ENCODE measurements at places on chromosomes 4 and X.

- no peak for DNase-seq
These were observed 22.6 kb upstream of the CLCN4 start for GRCh38 chrX:10133980-10134676.

GRCh38 chr4:113450295-113451080 is 311.1 kb downstream of the CAMK2D start:
- no peak for DNase-seq

DNA sequence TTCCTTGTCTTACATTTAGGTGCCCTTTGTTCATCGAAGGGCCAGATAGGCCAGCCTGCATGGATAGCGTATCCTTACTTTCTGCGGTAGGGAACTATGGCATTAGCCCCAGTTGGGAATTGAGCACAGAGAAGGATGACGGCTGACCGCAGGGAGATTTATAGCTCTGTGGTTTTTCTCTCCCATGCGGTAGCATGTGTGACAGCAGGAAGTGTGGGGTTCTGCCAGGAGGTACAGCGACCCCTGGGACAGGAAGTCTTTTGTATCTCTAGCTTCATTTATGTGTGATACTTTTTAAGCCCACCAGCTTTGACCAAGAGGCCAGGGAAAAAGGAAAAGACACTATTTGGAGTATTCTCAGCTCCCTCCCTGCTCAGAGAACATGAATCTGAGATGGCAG is 33.1 kb downstream of the GAB3 start:
- DNase-seq: no peak

GRCh38 chr4:115687052-115687755 is 573.8 kb upstream of the NDST4 start:
- no peak for DNase-seq

GRCh38 chr4:105797225-105797624 is 88.6 kb downstream of the GSTCD start:
- DNase-seq: no peak

GRCh38 chr4:119977076-119977940 is 89.3 kb downstream of the MAD2L1 start:
- DNase-seq: no peak

DNA sequence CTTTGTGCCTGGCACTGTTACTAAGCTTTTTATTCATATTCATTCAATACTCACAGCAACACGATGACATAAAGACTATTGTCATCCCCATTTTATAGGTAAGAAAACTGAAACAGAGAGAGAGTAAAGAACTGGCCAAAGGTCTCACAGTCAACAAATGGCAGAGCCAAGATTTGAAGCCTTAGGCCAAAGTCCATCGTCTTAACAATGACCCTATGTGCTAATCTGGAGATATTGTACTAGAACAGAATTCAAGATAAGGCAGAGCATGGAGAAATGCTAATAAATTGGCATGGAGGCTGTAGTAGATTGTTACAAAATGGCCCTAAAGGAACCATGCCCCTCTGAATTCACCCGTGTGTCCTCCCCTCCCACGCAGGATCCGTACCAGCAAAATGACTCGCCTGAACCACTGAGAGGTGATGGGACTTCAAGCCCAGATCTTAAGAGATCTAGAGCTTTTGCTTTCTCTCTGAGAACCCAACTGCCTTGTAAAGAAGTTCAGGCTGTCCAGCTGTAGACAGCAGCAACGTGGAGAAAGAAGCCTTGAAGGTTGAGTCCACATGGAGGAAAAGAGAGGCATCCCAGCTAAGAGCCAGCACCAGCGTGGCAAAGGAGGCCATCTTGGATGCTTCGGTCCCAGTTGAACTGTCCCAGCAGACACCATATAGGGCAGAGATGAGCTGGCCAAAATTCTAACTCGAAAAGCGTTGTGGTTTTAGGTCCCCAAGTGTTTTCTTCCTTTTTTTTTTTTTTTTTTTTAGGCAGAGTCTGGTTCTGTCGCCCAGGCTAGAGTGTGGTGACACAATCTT is 52.8 kb upstream of the RBM47 start:
- DNase-seq: no peak

DNA sequence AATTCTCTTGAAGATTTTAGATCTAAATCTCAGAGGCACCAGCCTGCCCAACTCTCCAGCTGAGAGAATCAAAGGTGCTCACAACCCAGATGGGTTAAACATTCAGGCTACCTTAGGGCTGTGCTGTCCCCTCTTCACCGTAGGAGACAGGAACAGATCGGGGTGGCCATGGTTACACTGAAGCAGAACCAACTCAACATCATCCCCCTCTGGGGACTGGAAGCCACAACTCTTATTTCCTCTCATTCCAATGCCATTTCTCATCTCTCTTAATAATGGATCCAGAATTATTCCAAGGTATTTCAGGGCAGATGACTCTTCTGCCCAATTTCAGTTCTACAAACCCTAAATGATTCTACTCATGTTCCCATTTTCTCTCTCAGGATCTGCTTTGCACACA is 109.7 kb downstream of the NKX6-1 start:
- DNase-seq: no peak

- no peak for DNase-seq
These were observed 80.8 kb downstream of the CCSER1 start for GRCh38 chr4:90207887-90208454.

GRCh38 chr4:137703195-137703594 is 170.9 kb upstream of the PCDH18 start:
- no peak for DNase-seq

DNA sequence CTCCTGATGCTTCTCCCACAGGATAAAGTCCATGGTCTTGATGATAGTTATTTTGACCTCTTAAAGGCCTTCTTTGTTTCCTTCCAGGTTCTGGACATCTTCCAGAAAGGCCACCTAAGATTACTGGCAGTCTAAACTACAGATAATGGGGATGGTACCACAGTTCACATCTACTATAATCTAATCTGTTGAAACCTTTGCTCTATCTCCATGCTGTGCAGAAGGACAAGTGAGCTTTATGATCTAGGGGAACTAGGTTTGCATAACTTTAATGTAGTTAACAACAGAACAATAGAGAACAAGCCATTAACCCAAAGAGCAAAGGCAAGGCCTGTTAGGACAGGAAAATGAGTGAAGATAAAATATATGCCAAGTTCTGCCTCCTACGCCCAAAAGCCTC is 103.9 kb upstream of the KLHL13 start:
- DNase-seq: no peak

DNA sequence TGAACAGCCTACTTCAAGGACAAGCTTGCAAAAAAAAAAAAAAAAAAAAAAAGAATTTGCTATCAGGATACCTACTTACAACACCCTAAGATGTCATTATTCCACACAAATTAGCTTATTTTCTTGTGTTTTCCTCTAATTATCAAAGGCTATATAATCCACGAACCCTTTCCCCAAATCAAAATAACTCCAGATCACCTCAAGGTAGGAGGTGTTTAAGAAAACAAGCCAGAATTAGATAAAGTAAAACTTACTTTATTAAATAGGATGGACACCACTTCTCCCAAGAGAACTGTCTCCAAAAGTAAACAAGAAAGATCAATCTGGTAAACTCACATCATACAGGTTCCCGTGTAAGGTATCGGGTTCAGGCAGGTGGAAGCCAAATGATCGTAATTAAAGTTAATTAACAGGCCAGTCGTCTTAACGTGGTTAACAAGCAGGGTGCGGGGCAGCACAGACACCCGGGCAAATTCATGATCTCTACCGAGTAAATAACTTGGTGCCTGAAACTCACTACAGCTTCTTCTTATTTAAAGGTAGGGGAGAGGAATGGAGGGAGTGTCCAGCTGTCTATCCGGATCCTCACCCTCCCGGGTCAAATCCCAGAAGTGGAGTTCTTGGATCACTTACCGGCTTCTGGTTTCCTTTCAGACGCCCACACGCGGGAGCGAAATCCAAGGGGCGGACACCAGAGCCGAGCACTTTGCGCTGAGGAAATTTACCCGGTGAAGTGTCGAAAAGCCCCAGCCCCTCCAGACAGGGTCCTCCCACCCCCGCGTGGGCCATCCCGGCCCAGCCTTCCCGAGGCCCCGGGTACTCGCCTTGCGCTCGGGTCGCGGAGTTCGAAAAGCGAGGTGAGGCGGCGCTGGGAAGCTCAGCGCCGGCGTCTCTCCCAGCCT is 708 bp downstream of the ARAP2 start:
- DNase-seq: peak; percentile 25

- DNase-seq: no peak
These were observed 75.6 kb upstream of the SRD5A3 start for GRCh38 chr4:55270481-55270880.

- DNase-seq: no peak
These were observed 209.9 kb upstream of the DIAPH2 start for GRCh38 chrX:96474741-96475125.

GRCh38 chr4:65495439-65495838 is 174.8 kb downstream of the EPHA5 start:
- no peak for DNase-seq

- no peak for DNase-seq
These were observed 57.8 kb downstream of the HEPH start for GRCh38 chrX:66221856-66222255.

- no peak for DNase-seq
These were observed 55.6 kb downstream of the HAUS3 start for GRCh38 chr4:2186133-2186864.

DNA sequence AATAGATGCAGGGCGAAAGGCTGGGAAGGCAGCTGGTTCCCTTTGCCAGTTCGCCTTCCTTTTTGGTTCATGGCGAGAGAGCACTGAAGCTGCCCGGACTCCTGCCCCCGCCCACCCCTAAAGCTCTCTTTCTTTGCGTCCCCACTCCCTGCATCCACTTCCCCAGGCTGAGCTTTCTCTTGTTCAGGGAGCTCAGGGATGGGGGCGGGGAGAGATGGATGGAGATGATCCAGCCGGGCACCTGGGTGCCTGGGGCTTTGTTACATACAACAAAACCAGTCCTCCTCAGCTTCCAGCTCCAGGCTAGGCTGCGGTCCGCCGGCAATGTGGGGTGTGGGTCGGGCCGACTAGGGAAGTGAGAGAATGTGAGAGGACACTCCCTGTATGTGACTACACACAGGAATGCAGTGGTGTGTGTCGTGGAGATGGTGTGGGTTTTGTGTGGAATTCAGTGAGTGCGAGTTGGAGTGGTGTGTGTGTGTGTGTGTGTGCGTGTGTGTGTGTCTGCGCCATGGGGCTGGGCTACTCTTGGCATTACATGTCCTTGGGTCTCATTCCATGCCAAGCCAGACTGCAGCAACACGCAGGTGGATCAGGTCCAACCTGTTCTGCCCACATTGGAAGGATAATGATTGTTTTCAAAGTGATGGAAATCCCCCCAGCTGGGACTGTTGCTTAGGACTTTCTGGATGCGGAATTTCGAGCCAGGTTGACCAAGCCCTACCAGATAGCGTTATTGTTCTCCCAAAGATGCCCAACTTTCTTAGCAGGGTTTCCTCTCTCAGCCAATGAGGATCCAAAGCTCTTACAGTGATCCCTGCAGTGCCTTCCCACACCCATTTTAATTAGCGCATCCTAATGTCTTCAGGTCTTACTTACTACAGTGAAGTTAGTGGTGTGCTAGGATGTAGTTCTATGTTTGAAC is 149.4 kb upstream of the CHRDL1 start:
- DNase-seq: no peak

All from stimulated activated CD4-positive, alpha-beta T cell treated with anti-CD3 and anti-CD28 coated beads, Interleukin-15, amount 100 ng/mL, for 1 hour (primary cell).